ENCODE measurements at places on chromosomes 13 and 19.

DNA sequence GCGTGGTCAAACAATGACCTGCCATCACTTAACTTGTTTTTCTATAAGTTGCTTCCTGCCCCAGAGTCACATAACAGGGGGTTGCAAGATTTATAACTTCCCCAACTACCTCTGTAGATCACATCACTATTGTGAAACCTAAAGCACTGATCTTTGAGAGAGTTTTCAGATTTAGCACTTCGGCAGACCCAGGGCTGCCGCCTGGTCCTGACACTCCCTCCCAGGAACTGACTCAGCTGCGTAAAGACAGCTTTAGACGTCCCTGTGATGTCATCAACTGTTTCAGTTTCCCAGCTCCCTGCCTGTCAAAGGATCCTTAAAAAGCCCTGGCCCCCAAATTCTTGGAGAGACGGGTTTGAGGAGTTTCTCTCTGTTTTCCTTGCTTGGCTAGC lies 33.3 kb downstream of the IGFL2 start:
- no peak for DNase-seq

DNA sequence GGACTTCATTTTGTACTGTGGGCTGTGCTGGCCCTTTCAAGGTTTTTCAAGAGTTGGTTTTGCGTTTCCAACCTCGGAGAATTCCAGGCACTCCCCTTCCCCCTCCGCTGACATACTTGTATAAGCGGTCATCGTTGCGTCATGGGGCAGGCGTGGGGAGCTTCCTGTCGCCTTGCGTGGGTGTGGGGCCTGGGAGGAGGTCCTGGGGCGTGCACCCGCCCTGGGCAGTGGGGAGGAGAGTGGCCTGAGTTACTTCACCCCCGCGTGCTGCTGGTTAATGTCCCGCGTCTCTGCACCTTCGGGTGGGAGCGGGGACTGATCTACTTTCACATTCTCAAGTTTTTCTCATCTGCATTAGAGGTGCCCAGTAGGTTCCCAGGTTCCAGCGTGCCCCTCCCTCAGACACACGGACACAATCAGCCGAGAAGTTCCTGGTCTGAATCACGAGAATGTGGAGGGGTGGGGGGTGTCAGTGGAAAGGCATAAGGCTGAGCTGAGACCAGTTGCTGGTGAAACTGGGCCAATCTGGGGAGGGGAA lies 4.1 kb downstream of the IER2 start:
- DNase-seq, result peak; percentile 50

GRCh38 chr13:107847406-107847805 lies 367.9 kb downstream of the LIG4 start:
- DNase-seq, result no peak

GRCh38 chr13:84431646-84432045 lies 549.4 kb upstream of the SLITRK1 start:
- DNase-seq, result no peak

GRCh38 chr19:18675779-18676178 lies 7.7 kb upstream of the CRTC1 start:
- no peak for DNase-seq

- DNase-seq, result no peak
These were observed 18.5 kb downstream of the ZNF101 start for GRCh38 chr19:19687090-19687489.

DNA sequence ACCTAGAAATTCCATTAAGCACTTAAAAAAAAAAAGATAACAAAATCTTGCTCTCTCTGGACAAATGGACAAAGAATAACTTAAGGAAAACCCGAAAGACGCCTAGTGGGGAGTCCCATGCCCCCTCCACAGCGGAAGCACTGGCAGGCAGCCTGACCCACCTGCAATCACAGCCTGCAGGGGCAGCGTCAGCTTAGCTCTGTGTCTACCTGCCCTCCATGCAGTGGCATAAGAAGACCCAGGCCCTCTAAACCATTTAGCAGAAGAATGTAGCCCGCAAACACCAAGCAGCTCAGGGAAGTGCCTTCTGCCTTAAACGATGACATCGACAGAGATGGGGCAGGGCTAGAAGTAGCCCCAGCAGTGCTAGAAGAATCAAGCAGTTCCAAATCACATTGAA lies 36.0 kb downstream of the KCTD15 start:
- no peak for DNase-seq

DNA sequence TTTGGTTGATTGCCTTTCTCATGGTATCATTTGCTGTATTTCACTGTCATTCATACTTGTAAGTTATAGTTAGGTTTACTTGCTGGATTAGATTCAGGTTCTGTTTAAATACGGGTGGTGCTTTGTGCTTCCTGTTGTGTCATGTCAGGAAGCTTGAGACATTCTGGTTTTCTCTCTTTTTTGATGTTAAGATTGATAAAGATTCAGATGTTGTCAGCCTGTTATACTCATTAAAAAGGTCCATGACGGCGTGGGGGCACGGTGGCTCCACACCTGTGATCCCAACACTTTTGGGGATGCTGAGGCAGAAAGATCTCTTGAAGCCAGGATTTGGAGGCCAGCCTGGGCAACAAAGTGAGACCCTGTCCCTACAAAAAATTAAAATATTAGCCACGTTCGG lies 45.7 kb downstream of the NAA16 start:
- no peak for DNase-seq

DNA sequence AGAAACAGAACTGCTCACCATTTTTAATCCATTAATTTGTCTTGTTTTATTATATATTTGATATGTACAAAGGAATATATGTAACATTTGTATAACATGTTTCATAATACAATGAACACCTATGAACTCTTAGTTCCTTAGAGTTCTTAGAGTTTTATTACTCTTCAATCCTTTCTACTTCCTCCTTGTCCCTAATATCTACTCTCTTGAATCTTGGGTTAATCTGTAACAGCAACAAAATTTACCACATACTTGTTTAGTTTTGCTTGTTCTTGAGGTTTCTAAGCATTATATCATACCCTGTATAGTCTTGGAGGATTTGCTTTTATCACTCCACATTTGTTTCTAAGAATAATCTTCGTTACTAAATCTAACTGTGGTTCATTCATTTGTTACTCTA lies 151.4 kb downstream of the PDS5B start:
- no peak for DNase-seq

- peak; percentile 47 for DNase-seq
These were observed 10.2 kb downstream of the NFKBID start for GRCh38 chr19:35890113-35890650.

DNA sequence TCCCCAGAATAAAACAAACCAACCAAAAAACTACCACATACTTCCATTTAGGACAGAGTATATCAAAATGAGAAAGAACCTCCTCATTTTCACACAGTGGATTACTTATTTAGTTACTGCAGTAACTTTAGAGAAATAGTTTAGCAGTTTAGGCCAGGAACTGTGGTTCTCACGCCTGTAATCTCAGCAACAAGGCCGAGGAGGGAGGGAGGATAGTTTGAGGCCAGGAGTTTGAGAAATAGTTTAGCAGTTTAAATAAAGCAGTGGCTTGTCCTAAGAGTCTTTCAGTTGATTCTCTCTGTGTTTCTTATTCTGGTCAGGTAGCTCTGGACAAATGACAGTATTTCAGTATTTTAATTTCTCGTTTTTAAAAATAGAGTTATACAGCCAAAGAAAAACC lies 9.4 kb downstream of the HMGB1 start:
- no peak for DNase-seq

DNA sequence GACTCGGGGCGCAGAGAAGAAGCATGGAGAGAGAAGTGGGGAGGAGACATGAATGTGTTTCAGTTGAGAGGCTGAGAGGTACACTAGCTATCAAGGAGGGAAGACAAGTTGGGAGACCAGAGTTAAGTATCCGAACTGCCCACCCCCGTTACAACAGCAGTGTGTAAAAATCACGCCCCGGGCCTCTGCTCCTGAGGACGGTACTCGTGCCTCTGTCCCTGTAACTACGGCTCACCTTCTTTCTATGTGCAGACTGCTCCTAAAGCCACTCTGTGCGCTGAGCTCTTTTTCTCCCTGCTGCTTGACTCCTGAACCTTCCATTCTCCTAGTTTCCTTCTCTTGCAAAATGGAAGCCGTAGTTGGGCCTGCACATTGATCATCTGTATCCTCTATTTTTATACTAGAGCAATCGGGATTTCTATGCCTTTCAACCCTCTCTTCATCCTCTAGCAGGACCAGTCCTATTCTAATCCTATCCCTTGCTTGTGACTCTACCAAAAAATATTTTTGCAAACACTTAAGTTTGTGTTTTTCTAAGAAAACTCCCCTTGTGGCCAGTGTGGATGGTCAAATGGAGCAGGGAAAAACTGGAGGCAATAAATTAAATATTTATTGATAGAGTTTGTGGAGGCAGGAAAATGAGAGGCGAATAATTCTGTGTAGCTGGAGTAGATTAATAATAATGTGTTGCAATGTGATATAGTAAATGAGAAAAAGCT lies 569 bp downstream of the POLR1D start:
- no peak for DNase-seq

- peak; percentile 52 for DNase-seq
These were observed 9.3 kb downstream of the HOOK2 start for GRCh38 chr19:12766051-12766521.

DNA sequence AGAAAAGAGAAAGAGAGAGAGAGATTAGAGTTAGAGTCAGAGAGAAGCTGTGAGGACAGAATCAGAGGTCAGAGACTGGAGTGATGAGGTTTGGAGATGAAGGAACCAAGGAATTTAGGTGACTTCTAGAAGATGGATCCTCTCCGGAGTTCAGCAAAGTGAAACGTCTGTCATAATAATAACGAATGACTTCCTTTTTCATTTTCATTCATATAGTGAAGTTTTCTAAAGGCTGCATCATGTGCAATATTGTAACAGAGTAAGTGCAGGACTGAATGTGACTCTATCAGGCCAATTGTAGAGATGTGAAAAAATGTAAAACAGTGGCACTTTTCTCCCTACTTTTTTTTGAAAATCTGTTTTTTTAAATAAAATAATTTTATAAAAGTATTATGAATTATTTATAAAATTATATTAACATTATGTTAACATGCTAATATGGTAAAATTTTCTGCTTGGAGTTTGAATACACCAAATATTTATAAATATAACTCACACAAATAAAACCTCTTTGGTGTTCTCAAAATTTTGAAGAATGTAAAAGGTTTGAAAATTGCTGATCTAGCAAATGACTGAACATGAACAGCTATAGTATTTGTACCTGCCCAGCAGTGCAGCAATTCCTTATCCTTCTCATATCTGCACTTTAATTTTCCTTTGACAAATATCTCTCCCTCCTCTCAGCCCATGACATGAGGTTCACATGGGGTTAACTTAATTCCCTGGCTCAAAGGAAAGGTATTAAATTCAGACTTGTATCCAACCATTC lies 4.2 kb upstream of the TNFSF11 start:
- DNase-seq, result no peak

DNA sequence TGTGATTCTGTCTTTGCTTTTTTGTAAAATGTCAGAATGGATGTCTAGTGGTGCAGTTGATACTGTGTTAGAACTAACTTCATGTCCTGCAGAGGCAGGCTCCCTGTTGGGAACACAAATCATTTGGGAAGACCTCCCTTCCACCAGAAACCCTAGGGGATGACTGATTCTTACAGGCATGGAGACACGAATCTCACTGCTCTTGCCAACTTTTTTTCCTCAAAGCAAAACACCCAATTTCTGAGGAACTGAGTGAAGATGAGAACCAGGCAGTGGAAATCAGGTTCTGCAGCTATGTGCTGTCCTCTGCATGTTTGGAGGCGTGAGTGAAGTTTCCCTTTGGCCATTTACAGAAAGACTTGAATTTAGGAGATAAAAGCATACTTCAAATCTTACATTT lies 87.5 kb upstream of the CSNK1A1L start:
- no peak for DNase-seq

DNA sequence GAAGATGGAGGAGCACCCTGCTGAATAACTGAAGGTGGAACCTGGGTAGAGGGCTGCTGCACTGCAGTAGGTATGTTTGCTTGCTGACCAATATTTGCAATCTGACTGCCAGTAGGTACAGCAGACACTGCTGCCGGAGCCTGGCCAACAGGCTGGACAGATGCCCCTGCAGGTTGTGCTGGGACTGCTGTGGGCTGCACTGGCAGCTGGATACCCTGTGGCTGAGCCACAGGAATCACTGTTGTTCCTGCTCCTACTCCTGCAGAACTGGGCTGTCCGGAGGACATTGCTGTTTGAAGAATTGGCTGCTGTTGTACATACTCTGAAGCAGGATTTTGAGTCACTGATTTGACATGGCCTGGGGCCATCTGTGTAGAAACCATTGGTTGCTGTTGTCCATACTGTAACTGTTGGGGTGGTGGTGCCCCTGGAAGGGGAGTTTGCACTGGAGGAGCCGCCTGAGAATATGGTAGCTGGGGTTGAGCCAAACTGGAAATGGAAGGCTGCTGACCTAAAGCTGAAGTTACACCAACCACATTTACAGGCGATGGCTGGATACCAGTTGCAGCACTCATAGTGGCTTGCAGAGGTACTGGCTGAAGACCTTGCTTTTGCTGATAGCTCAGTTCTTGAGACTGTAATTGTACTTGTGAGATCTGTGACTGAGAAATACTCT lies 2.2 kb downstream of the TSC22D1 start:
- no peak for DNase-seq

- no peak for DNase-seq
These were observed 237.4 kb downstream of the LMO7 start for GRCh38 chr13:75873494-75873893.

DNA sequence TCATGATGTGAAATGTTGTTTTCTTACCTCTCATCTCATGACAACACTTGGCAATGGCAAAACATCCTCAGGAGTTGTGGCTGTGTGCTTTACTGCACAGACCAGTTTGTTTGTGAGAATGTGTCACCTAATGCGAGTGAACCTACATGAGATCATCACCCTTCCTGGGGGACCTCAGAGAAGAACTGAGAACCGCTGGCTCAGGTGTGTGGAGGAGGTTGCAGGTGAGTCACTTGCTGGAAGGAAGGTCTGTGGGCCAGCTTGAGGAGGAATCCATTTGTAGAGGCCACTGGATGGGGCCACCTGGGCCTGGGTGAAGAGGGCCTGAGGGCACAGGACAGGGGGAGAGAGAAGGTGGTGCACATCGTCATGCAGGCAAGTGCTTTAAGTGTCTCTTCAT lies 3.0 kb upstream of the CEACAM1 start:
- DNase-seq, result no peak

- DNase-seq, result no peak
These were observed 523.6 kb downstream of the DCT start for GRCh38 chr13:93955904-93956303.

GRCh38 chr19:738509-739128 lies 12.3 kb upstream of the MISP start:
- DNase-seq, result no peak

DNA sequence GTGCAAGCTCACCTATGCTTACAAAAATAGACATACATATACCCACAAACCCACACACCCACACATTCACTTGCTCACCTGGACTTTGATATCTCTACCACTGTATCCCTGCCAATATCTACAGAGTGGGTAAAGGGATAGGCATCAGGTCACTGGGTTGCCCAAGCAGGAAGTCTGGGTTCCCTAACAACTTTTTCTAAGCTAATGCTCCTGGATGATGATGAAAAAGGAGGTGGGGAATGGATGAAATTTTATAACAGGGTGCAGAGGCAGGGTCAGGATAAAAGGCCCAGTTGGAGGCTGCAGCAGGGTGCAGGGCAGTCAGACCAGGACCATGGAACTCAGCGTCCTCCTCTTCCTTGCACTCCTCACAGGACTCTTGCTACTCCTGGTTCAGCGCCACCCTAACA lies at the start of gene CYP2B6:
Gene CYP2B6 (plus strand): TSS at position 311 of the 410 bp plus-strand sequence. CDS start 24 bp downstream, at position 335.
- no peak for DNase-seq
